ENCODE measurements at places on chromosomes 4 and X.

GRCh38 chrX:40004246-40004535 lies 93.6 kb downstream of the BCOR start:
- no peak for DNase-seq

DNA sequence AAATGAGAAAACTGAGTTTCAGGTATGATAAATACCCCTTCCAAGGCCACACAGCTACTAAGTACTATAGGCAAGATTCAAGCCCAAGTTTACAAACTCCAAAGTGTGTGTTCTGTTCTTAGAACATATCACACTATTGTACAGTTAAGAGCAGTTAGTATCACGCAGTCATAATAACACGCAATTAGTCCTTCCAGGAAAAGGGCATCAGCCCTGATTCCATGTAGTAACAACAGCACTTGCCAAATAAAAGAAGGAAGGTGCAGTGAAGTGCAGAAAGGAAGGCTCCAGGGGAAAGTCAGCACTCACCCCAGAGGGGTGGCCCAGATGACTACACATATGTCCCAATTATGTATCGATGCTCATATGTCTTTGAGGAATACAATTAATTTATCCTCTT lies 4.4 kb downstream of the TASL start:
- no peak for DNase-seq

DNA sequence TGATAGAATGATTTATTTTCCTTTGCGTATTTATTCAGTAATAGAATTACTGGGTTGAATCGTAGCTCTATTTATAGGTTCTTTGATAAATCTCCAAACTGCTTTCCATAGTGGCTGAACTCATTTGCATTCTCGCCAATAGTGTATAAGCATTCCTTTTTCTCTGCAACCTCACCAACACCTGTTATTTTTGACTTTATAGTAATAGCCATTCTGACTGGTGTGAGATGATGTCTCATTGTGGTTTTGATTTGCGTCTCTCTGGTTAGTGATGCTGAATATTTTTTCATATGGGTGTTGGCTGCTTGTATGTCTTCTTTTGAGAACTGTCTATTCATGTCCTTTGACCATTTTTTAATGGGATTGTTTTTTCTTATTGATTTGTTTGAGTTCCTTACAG lies 160.7 kb downstream of the MID1IP1 start:
- no peak for DNase-seq

DNA sequence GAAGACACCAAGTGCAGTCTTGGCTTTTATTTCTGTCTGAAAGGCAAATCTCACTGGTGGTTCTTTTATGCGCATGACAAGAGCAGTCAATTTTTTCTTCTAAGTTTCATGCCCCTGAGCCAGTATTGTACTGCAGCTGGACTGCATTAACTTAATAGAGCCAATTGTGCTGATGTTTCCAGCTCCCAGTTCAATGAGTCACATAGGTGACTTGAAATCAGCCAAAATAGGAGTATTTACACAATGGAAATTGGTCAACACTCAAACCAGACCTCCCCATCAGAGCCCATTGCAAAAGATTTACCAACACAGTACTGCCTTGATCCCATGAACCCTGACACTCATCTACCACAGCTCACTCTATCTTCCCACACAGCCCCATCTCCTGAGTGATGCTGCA lies 100.3 kb upstream of the GUCY1A1 start:
- no peak for DNase-seq

- no peak for DNase-seq
These were observed 27.4 kb upstream of the SOD3 start for GRCh38 chr4:24768006-24768405.

DNA sequence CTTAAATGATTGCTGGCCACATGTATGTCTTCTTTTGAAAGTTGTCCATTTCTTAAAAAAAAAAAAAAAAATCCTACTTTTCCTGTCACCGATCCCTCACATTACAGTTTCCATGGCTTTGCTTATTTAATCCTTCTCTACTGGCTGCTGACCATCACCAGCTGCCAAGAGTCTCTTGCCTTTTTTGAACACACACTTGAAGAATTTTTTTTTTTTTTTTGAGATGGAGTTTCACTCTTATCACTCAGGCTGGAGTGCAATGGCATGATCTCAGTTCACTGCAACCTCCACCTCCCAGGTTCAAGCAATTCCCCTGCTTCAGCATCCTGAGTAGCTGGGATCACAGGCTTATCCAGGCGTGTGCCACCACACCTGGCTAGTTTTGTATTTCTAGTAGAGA lies 134.0 kb downstream of the ANXA5 start:
- DNase-seq, result no peak

- DNase-seq, result no peak
These were observed 6.3 kb downstream of the GPR143 start for GRCh38 chrX:9759337-9759736.

DNA sequence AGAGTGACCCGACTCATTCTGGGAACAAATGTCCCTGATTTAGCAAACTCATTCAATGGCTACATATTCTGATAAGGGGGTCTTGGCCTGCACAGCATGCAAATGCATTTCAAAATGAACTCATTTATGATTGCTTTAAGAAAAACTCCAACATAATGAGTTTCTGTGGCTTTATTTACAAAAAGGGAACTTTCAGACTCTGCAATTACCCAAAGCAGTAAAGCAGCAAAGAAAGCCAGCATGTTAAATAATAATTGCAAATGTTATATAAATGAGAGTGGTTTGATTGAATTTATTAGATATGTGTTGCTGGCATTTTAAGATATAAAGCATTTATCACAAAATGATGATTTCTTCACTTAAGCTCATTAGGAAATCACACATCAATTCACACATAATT lies 295.7 kb downstream of the FBXW7 start:
- DNase-seq, result no peak

GRCh38 chr4:189311251-189311650 lies 629.4 kb upstream of the FRG1 start:
- no peak for DNase-seq

- no peak for DNase-seq
These were observed 823 bp upstream of the MAN2B2 start for GRCh38 chr4:6573986-6574746.

GRCh38 chr4:70619778-70620177 lies 8.8 kb upstream of the ENAM start:
- no peak for DNase-seq

- DNase-seq, result no peak
These were observed 273.4 kb downstream of the HS3ST1 start for GRCh38 chr4:11155208-11155867.

GRCh38 chr4:18138076-18138665 lies 116.6 kb upstream of the LCORL start:
- DNase-seq, result no peak

DNA sequence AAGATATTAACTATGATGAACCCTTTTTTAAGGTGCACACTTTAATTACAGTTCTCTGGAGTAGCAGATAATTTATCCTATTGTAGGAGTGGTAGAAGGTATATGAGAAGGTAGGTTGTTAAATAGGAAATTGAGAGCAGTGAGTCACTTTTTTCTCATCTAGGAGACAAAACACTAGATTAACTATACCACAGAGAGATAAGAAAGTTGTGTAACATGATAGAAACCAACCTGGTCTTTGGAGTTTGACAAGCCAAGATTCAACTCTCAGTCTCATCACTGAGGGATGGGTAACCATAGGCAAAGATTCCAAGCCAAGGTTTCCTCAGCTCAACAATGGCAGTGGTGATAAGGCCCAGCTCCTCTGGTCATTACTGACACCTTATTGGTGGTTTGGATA lies 104.0 kb downstream of the MAD2L1 start:
- no peak for DNase-seq

GRCh38 chrX:13212191-13212651 lies 107.6 kb downstream of the ATXN3L start:
- no peak for DNase-seq

- no peak for DNase-seq
These were observed 29.1 kb upstream of the C1QTNF7 start for GRCh38 chr4:15398732-15399131.

GRCh38 chr4:39698424-39699009 lies 581 bp downstream of the UBE2K start:
- DNase-seq, result no peak

GRCh38 chr4:41473176-41473575 lies 64.8 kb upstream of the LIMCH1 start:
- no peak for DNase-seq

GRCh38 chr4:25131926-25132325 lies 28.3 kb downstream of the SEPSECS start:
- no peak for DNase-seq

DNA sequence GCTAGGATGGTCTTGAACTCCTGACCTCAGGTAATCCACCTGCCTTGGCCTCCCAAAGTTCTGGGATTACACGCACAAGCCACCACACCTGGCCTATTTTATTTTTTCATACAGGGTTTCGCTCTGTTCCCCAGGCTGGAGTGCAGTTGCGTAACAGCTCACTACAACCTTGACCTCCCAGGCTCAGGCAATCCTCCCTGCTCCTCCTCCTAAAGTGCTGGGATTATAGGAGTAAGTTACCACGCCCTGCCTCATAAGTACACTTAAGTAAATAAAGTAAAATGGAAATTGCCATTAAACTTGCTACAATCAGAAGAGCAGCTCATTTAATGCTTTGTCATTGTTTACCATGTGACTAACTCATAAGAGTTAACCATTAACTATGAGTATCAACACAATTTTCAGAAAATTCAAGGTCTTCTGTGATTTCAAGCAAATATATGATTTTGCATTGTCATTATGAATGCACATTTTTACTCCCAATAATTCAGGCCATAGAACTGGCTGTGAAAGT lies 12.3 kb downstream of the UGDH start:
- no peak for DNase-seq

GRCh38 chr4:56874923-56875322 lies 32.8 kb upstream of the REST start:
- DNase-seq, result no peak

DNA sequence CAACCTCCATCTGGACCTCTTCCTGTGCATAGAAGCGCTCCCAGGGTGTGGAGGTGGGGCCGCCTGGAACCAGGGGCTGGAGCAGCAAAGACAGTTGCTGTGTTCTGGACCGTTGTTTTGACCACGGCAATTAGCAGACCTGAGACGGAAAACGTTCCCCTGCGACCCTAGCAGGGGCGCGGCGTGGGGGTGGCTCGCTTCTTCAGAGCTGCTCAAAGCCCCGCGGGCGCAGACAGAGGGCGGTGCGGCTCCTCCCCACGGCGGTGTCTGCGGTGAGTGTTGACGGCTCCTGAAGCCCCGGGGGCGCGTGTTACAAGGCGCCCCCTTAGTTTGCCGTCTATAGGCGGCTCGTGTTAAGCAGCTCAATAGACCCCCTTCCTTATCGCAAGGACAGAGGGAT lies 79.2 kb downstream of the TRIML1 start:
- no peak for DNase-seq

- DNase-seq, result no peak
These were observed 191.2 kb downstream of the BANK1 start for GRCh38 chr4:101981756-101982155.

GRCh38 chrX:10926404-10926803 lies 184.7 kb upstream of the HCCS start:
- no peak for DNase-seq

- DNase-seq, result no peak
These were observed 600.3 kb downstream of the SPRY1 start for GRCh38 chr4:123996718-123997510.

Measured in GM12864 (cell line).